Stimulated activated CD4-positive, alpha-beta T cell treated with anti-CD3 and anti-CD28 coated beads, Interleukin-1b, Interleukin-23, amount 100 ng/mL, for 1 hour (primary cell): ENCODE measurements at places on chromosomes 2 and 18.

DNA sequence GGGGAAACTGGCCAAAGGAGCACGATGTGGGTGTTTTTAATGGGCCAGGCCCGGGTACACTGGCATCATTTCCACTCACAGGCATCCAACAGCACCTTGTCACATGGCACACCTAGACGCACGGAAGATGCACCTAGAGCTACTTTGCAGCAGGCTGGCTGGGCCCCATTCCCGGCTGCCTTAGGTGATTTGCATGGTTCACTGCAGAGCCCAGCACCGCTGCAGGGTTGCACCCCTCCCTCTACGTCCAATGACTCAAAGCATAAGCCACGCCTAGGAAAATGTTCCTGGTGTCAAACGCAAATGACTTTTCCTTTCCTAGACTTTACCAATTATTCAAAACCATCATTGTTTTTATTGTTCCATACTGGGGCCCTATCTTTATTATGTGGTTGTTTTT is 222.9 kb downstream of the EIPR1 start:
- DNase-seq = no peak

DNA sequence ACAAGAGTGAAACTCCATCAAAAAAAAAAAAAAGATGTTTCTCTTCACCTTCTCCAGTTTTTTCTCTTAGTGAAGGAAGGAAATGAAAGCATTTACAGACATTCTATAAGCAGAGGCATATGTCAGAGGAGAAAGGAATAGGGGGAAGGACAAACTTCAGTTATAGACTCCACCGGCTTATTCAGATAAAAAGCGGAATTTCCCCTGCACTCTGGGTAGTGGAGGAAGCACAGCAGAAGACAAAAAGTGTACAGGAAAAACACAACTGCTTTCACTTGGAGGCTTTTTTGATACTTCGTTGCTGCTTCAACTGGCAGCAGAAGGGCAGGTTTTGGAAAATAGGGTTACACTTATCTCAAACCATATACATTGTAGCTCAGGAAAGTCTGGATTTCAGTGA is 3.2 kb upstream of the MGAT4A start:
- DNase-seq = no peak

DNA sequence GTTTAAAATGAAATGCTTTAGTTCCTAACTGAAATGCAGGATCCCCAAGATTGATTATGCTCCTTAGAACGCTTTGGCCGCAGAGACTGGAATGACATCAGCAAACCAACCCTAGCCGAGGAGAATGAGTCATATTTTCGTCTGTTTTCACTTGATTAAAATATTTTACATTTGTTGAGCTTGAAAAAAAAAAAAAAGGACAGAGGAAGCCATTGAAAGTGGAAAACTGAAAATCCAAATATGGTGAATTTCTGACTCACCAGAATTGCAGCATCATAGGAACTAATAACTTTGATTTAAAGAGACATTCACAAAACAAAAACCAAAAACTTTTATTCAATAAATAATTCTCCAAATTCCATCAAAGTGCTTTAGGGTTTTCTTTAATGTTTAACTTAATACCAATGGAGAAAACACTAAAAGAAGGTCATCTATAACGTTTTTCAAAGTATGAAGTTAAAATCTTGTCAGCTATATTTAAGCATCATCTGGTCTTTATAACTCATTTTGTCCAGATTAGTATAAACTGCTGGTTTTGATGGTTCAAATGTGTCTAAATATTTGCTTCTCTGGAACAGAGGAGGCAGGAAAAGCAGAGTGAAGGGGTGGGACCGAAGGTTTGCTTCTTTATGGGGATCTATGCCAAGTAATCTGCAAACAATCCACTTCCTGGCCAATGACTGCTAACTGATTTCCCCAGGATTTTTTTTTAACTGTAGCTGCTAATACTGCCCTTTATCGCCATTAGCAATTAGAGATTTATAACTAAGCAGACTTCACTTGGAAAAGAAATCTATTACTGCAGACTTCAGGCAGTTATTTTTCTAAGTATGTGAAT is 30.9 kb upstream of the COL5A2 start:
- DNase-seq = no peak

GRCh38 chr2:157194097-157194688 is 63.3 kb upstream of the GALNT5 start:
- DNase-seq = no peak

DNA sequence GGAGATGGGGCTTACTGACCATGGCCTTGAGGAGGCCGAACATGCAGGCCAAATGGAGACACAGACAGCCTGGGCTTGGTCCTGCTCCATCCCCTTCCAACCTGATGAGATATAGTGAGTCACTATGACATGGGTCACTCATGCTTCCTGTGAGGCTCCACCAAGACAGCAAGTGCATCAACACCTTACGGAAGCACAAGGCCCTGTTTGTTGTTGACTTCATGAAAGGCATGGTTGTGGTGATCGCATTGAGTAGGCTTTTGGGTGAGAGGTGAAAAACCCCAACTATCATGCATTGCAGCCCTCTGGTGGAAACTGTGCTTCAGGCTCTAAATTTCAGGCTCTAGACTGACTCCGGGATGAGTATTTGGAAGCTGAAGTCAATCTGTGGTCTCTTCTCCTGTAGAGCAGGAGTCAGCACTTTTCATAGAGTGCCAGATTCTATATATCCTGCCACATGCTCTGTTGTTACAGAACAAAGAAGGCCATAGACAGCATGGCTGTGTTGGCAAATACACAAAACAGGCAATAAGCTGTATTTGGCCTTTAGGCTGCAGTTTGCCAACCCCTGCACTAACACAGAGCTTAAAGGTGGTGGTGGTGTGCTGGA is 10.1 kb downstream of the IL37 start:
- DNase-seq = no peak

- DNase-seq = no peak
These were observed 33.4 kb downstream of the PAX8 start for GRCh38 chr2:113245276-113245711.

GRCh38 chr2:165539985-165540384 is 70.5 kb downstream of the CSRNP3 start:
- DNase-seq = no peak

GRCh38 chr18:27599202-27599829 is 414.2 kb upstream of the CHST9 start:
- no peak for DNase-seq

GRCh38 chr18:21387886-21388285 is 145.9 kb downstream of the GREB1L start:
- DNase-seq = no peak

GRCh38 chr18:51279367-51279984 is 82.0 kb upstream of the MEX3C start:
- DNase-seq = no peak
